ENCODE measurements at places on chromosomes 1 and 21. TPM values are rescaled to one million over a fixed set of nuclear protein-coding genes. Genes with fewer than 3 reads are reported as not detected.

DNA sequence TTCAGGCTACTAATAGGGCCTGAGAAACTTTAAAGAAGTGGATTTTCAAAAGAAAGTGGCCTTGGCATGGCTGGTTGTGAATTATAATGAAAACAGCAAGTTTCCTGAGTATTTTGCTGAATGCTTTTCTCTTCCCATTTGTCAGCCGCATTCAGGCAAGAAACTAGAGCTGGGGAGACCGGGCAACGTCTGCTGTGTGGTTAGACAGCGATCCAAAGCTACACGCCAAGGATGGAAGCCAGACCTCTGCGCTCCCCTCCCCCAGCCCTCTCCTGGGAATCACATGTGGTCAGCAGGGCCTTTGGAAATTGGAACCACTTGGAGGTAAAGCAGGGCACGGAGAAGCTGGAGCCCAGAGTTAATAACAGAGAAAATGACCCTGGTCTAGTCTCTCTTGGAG is 114.1 kb upstream of the CD34 start:
- no peak for DNase-seq

Gene TNFRSF14
- 10.3 TPM for total RNA-seq

Gene GOLT1A
- not detected for total RNA-seq

DNA sequence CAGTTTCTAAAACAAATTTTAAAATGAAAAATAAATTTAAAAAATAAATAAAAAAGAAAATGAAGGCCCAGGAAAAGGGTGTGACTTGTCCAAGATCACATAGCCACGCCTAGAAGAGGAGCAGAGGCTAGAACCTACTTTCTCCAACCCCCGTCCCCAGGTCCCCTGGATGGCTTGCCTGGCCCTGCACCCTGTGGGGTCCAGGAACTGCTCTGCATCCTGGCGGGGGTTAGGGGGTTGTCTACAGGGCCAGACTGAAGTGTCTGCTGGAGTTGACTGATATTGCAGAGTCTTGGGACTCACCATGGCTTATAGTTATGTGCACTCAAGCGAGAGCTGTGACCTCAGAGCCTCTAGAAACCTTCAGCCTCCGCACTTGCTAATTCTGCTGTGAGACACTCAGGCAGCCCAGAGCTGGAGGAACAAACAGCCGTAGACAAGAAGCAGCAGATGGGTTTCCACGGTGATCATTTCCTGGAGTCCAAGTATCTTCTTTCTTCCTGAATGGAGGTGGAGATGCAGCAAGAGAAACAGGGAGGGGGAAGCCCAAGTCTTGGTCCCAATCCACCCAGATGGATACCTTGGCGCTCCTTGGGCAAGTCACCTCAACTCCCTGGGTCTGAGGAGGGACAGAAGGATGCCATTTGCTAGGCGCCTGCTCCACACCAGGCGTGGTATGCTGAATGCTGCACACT is 5.2 kb upstream of the EXTL1 start:
- DNase-seq: no peak

- DNase-seq: no peak
Measured at GRCh38 chr21:46220847-46221246, 7.7 kb downstream of the LSS start.
